ENCODE measurements at places on chromosomes 6 and 20. TPM values are rescaled to one million over a fixed set of nuclear protein-coding genes. Genes with fewer than 3 reads are reported as not detected.
A peak's percentile ranks its signal among the peaks of the same experiment; 100 is the strongest.

The ARG1 gene
- total RNA-seq: not detected

DNA sequence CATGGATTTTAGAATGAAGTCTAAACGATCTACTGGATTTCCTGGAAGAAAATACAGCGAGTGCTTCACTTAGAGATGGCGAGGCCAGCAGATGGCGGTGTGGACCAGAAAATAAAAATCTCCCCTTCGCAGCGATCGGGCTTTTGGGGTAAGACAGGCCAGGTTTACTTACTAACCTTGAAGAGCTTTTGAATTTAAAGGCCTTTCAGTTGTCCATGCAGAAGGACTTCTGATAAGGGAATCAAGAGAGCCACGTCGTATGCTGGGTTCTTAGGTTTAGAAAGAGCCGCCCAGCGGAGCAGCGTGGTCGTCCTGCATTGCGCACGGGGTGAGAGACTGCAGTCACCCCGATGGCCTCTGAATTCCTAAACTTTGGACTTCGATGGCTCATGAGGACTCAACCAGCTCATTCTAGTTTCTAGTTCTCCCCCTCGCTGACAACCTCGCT is 125.2 kb upstream of the RALGAPA2 start:
- no peaks in the 10 kb centered on the region for H3K36me3 ChIP-seq
- no peak overlapping the region for H3K27ac ChIP-seq
- peaks cover 21% of the 10 kb centered on the region for H3K27me3 ChIP-seq
- H3K4me1 ChIP-seq: peaks cover 6% of the 10 kb centered on the region

The ZSCAN9 gene
- total RNA-seq: 4.8 TPM

GRCh38 chr6:166174031-166174430 is 6.4 kb upstream of the TBXT start:
- peaks cover 13% of the 10 kb centered on the region for H3K27me3 ChIP-seq
- H3K36me3 ChIP-seq: no peaks in the 10 kb centered on the region
- no peak overlapping the region for H3K4me3 ChIP-seq
- no peak for DNase-seq

GRCh38 chr6:33590531-33591198 is 10.6 kb upstream of the BAK1 start:
- peaks cover 37% of the 10 kb centered on the region for H3K4me1 ChIP-seq
- peak overlapping the region; percentile 72 for H3K4me3 ChIP-seq
- no peak for DNase-seq
- H3K27me3 ChIP-seq: no peaks in the 10 kb centered on the region
- no peaks in the 10 kb centered on the region for H3K36me3 ChIP-seq

The GDAP1L1 gene
- not detected for total RNA-seq

The C2 gene
- 4.3 TPM for total RNA-seq

DNA sequence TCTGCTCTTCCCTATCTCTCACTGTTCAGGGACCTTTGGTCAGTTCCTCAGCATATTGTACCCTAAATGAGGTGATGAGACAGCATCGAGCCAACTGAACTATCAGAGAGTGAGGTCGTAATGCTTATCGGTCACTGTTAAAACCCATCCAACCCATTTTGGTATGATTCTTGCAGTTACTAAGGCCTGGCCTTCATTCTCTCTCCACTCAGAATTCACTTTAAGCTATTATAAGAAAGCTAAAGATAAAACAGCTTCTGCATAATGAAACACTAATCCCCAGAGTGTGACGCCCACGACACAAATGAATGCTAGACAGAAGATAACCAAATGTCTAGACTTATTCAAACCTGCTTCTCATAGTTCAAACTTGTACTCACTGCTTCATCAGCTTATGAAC is 175.8 kb downstream of the GMPR start:
- peaks cover 17% of the 10 kb centered on the region for H3K4me1 ChIP-seq
- no peaks in the 10 kb centered on the region for H3K27me3 ChIP-seq
- H3K27ac ChIP-seq: no peak overlapping the region
- DNase-seq: no peak

The RNGTT gene
- total RNA-seq: 16.8 TPM

GRCh38 chr20:47713878-47714450 is 71.3 kb downstream of the SULF2 start:
- no peak for DNase-seq
- H3K36me3 ChIP-seq: no peaks in the 10 kb centered on the region
- H3K4me1 ChIP-seq: no peaks in the 10 kb centered on the region
- H3K4me3 ChIP-seq: no peak overlapping the region
- no peak overlapping the region for H3K27ac ChIP-seq
- peaks cover 8% of the 10 kb centered on the region for H3K27me3 ChIP-seq

DNA sequence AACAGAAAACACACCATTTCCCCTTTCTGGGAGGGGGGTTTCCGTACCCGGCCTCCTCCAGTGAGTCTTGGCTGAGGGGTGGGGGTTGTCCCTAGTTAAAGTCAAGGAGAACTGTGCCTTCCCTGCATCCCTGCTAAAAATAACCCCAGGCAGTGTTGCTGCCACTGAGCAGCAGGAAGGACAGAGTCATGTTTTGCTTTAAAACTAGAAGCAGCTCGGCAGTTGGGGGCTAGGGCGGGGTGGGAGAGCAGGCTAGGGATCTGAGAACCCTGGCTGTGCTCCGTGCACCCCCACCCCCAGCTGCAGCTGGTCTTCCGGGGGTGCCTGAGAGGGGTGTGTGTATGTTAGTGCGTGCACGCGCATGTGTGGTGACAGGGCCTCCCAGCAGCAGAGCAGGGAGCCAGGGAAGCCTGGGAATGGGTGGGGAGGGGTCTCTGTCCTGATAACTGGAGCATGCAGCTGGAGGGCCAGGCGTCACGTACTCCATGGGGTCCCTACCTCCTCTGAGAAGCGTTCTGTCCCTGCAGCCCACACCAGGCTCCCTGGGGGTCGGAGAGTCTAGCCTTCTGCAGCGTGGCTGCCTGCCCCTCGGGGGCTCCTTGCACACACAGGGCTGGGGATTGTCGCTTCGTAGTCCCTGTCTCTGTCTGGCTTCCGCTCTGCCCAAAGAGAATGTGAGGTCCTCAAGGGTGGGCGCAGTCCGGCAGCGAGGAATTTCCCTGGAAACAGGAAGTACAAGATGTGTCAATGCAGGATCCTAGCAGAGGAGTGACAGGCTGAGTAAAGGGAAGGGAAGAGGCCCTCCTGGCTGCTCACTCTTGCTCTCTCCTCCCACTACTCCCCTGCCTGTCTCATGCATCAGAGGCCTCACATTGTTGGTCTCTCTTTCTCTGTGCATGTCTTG is 16.8 kb upstream of the ARMC12 start:
- no peak for DNase-seq
- peak overlapping the region; percentile 71 for H3K27ac ChIP-seq
- H3K4me3 ChIP-seq: peak overlapping the region; percentile 79

- no peaks in the 10 kb centered on the region for H3K36me3 ChIP-seq
- H3K4me1 ChIP-seq: no peaks in the 10 kb centered on the region
- DNase-seq: no peak
- no peak overlapping the region for H3K4me3 ChIP-seq
Measured at GRCh38 chr6:101462576-101462975, 69.1 kb downstream of the GRIK2 start.

DNA sequence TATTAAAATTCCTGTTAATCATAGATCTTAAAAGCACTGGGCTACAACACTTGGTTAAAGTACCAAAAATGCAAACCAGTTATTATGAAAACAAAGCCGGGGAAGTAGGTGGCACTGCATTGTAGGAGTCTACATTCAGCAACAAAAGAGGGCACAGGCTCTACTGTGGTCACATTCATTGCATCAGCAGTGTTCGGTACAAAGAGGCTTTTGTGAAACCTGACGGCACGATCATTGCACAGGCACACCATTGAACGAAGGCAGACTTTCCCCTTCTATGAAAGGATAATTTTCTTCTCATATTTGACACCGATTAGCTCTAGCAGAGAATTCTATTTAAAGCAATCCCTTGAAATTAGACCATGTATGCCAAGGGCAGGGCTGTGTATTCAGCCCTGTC is 44.6 kb upstream of the AGPAT4 start:
- DNase-seq: no peak
- no peaks in the 10 kb centered on the region for H3K4me1 ChIP-seq
- H3K27me3 ChIP-seq: peaks cover 3% of the 10 kb centered on the region
- no peak overlapping the region for H3K27ac ChIP-seq
- H3K4me3 ChIP-seq: no peak overlapping the region

DNA sequence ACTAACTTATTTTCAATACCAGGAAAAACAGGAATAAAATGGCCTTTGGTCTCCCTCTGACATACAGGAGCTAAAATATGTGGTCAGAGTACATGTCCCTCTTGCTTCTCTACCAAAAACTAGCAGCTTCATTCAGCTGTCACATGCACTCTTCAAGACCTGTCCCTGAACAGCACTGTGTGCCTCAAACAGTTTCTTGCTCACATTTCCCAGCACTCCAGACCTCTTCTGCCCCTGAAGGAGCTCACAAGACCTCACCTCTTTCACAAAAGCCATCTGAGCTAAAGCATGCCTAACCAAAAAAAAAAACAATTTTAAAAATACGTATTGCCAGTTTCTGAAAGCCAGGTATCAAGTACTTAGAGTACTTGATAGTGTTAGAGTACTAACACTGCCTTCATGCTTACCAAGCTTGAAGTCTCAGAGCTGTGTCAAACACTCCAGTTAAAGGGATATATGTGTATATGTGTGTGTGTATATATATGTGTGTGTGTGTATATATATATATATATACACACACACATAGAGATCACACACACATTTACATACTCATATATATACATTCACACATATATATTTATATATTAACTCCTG is 148.3 kb upstream of the POU3F2 start:
- DNase-seq: no peak
- H3K27ac ChIP-seq: no peak overlapping the region
- no peaks in the 10 kb centered on the region for H3K36me3 ChIP-seq
- peaks cover 3% of the 10 kb centered on the region for H3K27me3 ChIP-seq
- no peak overlapping the region for H3K4me3 ChIP-seq

- DNase-seq: no peak
- no peaks in the 10 kb centered on the region for H3K4me1 ChIP-seq
- H3K36me3 ChIP-seq: no peaks in the 10 kb centered on the region
- H3K27me3 ChIP-seq: peaks cover 10% of the 10 kb centered on the region
- no peak overlapping the region for H3K4me3 ChIP-seq
- no peak overlapping the region for H3K27ac ChIP-seq
Measured at GRCh38 chr6:99032396-99032795, 84.7 kb upstream of the FBXL4 start.

The TAGAP gene
- 56.9 TPM for total RNA-seq

- no peaks in the 10 kb centered on the region for H3K36me3 ChIP-seq
- DNase-seq: no peak
- no peaks in the 10 kb centered on the region for H3K27me3 ChIP-seq
- H3K27ac ChIP-seq: no peak overlapping the region
- H3K4me1 ChIP-seq: no peaks in the 10 kb centered on the region
Measured at GRCh38 chr6:70210462-70210861, 92.4 kb downstream of the COL9A1 start.
